GM23338 (cell line): ENCODE measurements at places on chromosomes 12 and 14. TPM values are rescaled to one million over a fixed set of nuclear protein-coding genes. Genes with fewer than 3 reads are reported as not detected.

KRT75 gene
- not detected in 2 replicates for total RNA-seq

- DNase-seq: no peak
Measured at GRCh38 chr14:36065831-36066230, 110.7 kb downstream of the PTCSC3 start.

GRCh38 chr14:101077481-101078074 is 174.1 kb upstream of the RTL1 start:
- peak; percentile 82 for DNase-seq

GRCh38 chr12:41011939-41012338 is 176.2 kb upstream of the PDZRN4 start:
- peak; percentile 39 for DNase-seq
